ENCODE measurements at places on chromosomes 4 and X.
A peak's percentile ranks its signal among the peaks of the same experiment; 100 is the strongest.

GRCh38 chrX:47170861-47171692, 22.6 kb upstream of the UBA1 start:
- peak; percentile 16 for DNase-seq

- no peak for DNase-seq
Measured at GRCh38 chr4:24809815-24810405, 14.5 kb downstream of the SOD3 start.

DNA sequence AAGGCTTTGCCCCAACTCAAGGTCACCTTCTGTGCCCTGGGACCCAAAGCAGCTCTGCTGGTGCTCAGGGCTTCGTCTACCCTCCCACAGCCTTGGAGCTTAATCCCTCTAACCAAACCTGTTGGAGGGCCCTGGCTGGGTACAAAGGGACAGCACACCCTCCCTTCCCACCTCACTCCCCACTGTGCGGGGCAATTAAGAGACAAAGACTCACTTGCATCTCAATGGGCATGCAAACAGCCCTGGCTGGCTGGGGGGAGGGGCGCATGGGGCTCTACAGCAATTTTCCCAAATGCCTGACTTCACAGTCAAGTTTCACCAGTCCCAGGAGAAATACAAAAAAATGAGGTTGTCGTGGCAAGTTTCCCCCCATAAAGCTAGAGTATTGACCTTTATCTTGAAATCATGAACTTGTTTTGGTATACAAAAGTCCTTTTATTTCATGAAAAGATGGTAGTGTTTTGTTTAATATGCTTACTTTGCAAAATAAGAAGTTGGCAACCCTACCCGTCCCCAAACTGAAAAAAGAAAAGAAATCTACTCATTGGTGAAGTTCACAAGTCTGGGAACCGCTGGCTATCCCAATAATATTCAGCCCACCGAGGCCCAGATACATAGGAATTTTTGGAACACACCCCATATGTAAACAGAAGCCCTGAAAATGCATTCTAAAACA, 4.1 kb upstream of the CD99L2 start:
- DNase-seq = no peak

DNA sequence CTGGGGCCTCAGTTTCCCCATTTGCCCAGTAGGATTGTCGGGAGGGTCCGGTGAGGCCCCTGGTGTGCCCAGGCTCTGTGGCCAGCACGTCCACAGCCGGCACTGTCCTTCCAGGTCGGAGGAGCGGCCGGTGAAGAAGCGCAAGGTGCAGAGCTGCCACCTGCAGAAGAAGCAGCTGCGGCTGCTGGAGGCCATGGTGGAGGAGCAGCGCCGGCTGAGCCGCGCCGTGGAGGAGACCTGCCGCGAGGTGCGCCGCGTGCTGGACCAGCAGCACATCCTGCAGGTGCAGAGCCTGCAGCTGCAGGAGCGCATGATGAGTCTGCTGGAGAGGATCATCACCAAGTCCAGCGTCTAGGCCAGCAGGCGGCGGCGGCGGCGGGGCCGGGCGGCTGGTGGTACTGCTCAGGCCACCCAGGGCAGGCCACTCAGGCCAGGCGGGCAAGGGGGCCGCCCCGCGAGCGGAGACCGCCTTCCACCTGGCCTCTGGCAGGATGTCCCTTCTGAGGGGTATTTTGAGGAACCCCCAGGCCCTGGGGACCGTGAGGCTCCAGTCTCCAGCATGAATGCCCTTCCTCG, 6.7 kb downstream of the MSANTD1 start:
- peak; percentile 51 for DNase-seq

DNA sequence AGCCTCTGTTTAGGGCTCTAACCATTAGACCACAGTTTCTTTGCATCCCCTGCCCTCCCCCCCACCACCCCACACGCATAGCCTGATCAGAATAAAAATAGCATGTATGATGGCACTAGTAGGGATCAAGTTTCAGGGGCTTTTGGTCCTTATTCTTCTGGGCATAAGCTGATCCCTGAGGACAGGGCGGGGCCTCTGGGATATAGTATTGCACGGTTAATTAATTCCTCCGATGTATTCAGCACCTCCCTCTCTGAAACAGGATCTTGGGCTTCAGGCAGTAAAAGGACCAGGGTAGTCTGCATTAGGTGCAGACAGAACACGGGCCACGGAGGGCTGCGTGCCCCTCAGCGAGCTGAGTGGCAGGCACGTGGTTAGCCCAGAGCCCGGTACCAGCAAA, 57.1 kb downstream of the ELF4 start:
- DNase-seq = no peak

DNA sequence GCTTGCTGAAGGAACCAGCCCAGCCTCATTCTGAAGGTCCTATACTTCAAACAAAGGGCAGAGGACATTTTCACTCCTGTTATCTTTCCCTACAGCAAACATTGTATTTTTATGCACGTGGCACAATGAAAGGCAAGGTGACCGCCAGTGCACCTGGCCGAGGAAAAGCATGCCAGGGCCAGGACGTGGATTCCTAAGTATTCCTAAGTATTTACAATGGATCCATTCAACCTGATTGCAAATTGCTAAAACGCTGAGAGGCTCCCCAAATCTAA, 127.9 kb upstream of the FTHL17 start:
- DNase-seq = no peak

GRCh38 chr4:154602404-154603020, 9.9 kb downstream of the FGG start:
- no peak for DNase-seq

GRCh38 chr4:84492737-84493091, 6.4 kb downstream of the NKX6-1 start:
- no peak for DNase-seq

- DNase-seq = no peak
Measured at GRCh38 chr4:168440442-168441264, 39.6 kb downstream of the DDX60L start.

GRCh38 chrX:154775419-154776349, 13.0 kb downstream of the DKC1 start:
- peak; percentile 71 for DNase-seq

DNA sequence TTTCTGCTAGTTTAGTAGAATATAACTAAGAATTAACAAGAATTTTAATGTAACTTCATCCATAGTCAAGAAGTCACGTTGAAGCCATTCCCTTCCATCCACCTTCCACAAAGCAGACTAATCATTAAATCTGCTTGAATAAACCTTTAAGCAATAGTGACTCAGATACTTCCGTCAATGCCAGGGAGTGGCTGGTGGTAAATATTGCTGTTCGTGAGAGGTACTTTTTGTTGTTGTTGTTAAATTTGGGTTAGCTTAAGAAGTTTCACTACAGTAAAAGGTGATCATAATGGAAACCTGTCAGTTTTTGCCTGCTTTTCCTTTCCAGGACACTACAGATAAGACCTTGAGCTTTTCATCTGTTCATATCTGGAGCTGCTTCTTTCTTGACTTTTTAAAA, 316.3 kb downstream of the TMA16 start:
- DNase-seq = no peak
